Stimulated activated CD8-positive, alpha-beta memory T cell treated with anti-CD3 and anti-CD28 coated beads, Interleukin-7, amount 100 ng/mL, for 1 hour (primary cell): ENCODE measurements at places on chromosomes 7 and 10.

- DNase-seq: no peak
These were observed 50.9 kb downstream of the LAMB4 start for GRCh38 chr7:108079276-108079647.

- DNase-seq: no peak
These were observed 131.9 kb downstream of the TNS3 start for GRCh38 chr7:47449810-47450590.

- no peak for DNase-seq
These were observed 143.4 kb downstream of the ANLN start for GRCh38 chr7:36532981-36533499.

- DNase-seq: no peak
These were observed 216.5 kb upstream of the TMEM196 start for GRCh38 chr7:19989906-19990305.

GRCh38 chr10:61974601-61975390 lies 73.3 kb downstream of the ARID5B start:
- DNase-seq: no peak

DNA sequence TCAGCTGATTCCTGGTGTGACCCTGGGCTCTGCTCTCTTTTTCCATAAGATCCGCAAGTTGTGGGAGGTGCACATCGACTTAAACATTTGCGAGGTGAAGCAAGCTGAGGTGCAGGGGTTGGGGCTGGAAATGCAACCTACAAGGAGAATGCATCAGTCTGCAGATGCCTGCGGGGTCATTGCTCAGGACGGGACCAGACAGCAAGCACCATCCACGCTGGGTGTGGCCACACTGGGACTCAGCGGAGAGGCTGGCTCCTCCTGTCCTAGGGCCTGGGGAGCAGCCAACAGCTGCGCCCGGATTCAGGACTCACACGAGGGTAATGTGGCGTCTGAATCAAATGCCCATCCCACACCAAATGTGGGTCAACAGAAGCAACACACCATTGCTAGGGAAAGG lies 33.8 kb downstream of the STK32C start:
- no peak for DNase-seq

DNA sequence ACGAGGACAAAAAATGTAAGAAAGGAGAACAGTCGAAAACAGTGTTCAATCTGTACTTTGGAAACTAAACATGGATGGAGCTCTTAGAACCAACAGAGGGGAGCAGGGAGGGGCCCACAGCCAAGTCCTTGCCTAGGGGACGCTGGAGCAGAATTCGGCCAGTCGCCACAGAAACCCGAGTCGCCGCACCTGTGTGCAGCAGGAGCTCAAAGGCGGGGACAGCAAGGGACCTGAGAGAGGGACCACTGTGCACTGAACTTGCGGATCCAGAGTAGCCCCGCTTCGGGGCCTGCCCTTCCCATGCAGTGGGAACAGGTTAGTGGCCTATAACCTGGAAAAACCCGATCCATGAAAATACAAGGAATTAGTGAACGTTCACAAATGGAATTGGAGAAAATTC lies 68.1 kb downstream of the SEC61G start:
- DNase-seq: no peak
